ENCODE measurements at places on chromosomes 6 and 20. TPM values are rescaled to one million over a fixed set of nuclear protein-coding genes. Genes with fewer than 3 reads are reported as not detected.

Gene PLEKHG1
- total RNA-seq = 1.3 TPM

Gene CTCFL
- total RNA-seq = not detected

Gene TTK
- total RNA-seq = 55.2 TPM

Gene MOXD1
- 44.4 TPM for total RNA-seq

Gene MUC21
- total RNA-seq = not detected

Gene TNFRSF21
- total RNA-seq = 3.5 TPM

Gene VARS1
- total RNA-seq = 68.7 TPM

Gene IFNGR1
- total RNA-seq = 50.0 TPM

Gene IL20RA
- 0.50 TPM for total RNA-seq

Gene ENPP1
- total RNA-seq = 31.9 TPM

Gene GJA10
- total RNA-seq = not detected

Gene CNKSR3
- total RNA-seq = 5.9 TPM

Gene BIRC7
- total RNA-seq = not detected

Gene RIMS1
- 0.33 TPM for total RNA-seq

Gene MLIP
- not detected for total RNA-seq

Gene APOM
- total RNA-seq = 1.2 TPM

Gene MROH8
- total RNA-seq = 1.4 TPM

Gene MAP7
- total RNA-seq = 1.4 TPM

Gene SIRPG
- not detected for total RNA-seq

Gene TREML1
- not detected for total RNA-seq

Gene VGLL2
- total RNA-seq = not detected

Gene SLC17A4
- not detected for total RNA-seq

Gene RAB23
- 102 TPM for total RNA-seq

Gene VWA7
- total RNA-seq = 0.11 TPM

Gene MGME1
- total RNA-seq = 7.1 TPM

Gene OXT
- total RNA-seq = not detected

Gene SEMG1
- not detected for total RNA-seq

Gene MDFI
- 1.2 TPM for total RNA-seq

Gene PAX1
- total RNA-seq = not detected

Gene CST7
- total RNA-seq = 0.37 TPM

Gene MDC1
- 4.6 TPM for total RNA-seq

Gene FAM209A
- total RNA-seq = not detected

Gene NKAPL
- total RNA-seq = 1.9 TPM

All from uterine smooth muscle cell (primary cell).